ENCODE measurements at places on chromosomes 7 and 10. TPM values are rescaled to one million over a fixed set of nuclear protein-coding genes. Genes with fewer than 3 reads are reported as not detected.
A peak's percentile ranks its signal among the peaks of the same experiment; 100 is the strongest.

Gene OR9A2
- total RNA-seq: not detected

Gene PRPS1L1
- not detected for total RNA-seq

Gene EPHA1
- not detected for total RNA-seq

Gene FAM221A
- total RNA-seq: 9.9 TPM

GRCh38 chr7:45715471-45716352 is 141.5 kb downstream of the ADCY1 start:
- H3K36me3 ChIP-seq: no peaks in the 10 kb centered on the region
- no peaks in the 10 kb centered on the region for H3K4me1 ChIP-seq
- DNase-seq: no peak
- H3K4me3 ChIP-seq: no peak overlapping the region
- no peaks in the 10 kb centered on the region for H3K27me3 ChIP-seq
- no peak overlapping the region for H3K27ac ChIP-seq

- no peak overlapping the region for H3K4me3 ChIP-seq
- no peaks in the 10 kb centered on the region for H3K36me3 ChIP-seq
- peaks cover 24% of the 10 kb centered on the region for H3K27me3 ChIP-seq
- no peaks in the 10 kb centered on the region for H3K4me1 ChIP-seq
These were observed 3.0 kb upstream of the VIPR2 start for GRCh38 chr7:159147687-159148086.

DNA sequence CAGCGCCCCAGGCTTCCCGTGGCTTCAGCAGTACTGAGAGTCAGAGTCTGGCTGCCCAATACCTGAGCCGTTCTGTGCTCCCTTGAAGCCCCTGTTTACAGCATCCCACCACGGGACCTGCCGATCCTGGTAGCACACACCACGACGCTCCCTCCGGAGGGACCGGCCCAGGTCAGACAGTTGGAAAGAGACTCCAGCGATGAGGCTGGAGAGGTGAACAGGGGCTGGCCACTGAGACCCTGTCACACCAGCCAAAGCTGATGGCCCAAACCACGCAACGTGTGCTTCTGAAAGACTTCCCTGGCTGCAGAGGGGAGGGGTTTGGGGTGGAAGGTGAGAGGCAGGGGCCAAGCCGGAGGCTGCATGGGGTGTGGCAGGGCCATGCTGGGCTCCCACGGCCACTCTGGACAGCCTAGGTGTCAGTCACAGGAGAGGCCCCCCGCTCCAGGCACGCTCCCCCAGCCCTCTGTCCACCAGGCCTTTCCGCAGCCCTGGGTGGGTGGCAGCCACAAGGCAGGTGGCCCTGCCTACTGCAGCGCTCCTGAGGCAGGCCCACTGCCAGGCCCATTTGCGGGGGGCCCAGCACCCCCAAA is 140.2 kb upstream of the CHST15 start:
- H3K4me3 ChIP-seq: no peak overlapping the region
- H3K27ac ChIP-seq: no peak overlapping the region
- H3K27me3 ChIP-seq: no peaks in the 10 kb centered on the region
- H3K4me1 ChIP-seq: no peaks in the 10 kb centered on the region
- DNase-seq: no peak
- no peaks in the 10 kb centered on the region for H3K36me3 ChIP-seq

DNA sequence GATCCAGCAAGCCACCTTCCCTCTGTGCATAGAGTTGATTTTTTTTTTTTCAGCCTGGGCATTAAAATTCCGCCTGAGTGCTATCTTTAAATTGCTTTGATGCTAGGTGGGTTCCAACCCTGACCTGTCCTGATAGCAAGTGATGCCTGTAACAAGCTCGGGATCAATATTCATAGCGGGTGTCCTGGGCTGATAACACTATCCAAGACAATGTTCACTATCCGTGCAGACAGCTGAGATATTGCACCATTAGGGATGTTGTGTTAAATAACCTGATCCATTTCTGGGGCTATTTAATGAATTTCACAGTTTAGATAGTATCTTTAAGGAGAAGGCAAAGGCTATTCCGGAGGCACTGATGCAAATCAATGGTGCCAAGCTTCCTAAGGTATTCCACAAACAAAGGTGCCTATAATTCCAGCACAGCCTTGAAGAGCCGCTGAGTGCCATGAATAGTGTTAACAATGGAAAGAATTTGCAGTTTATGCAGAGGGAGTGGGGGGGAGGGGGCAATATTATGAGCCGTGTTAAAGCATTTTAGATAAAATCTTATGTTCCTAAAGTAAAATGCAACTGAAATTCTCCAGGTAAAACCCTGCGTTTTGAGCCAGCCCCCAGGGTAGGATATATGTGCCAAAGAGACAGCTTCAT is 4.2 kb upstream of the NKX1-2 start:
- H3K4me1 ChIP-seq: no peaks in the 10 kb centered on the region
- peaks cover 77% of the 10 kb centered on the region for H3K27me3 ChIP-seq
- no peak overlapping the region for H3K27ac ChIP-seq
- no peak for DNase-seq

- no peak overlapping the region for H3K4me3 ChIP-seq
- DNase-seq: no peak
- no peaks in the 10 kb centered on the region for H3K4me1 ChIP-seq
- H3K27me3 ChIP-seq: no peaks in the 10 kb centered on the region
- H3K36me3 ChIP-seq: no peaks in the 10 kb centered on the region
- no peak overlapping the region for H3K27ac ChIP-seq
These were observed 184.8 kb downstream of the SEMA3A start for GRCh38 chr7:84009782-84010181.

DNA sequence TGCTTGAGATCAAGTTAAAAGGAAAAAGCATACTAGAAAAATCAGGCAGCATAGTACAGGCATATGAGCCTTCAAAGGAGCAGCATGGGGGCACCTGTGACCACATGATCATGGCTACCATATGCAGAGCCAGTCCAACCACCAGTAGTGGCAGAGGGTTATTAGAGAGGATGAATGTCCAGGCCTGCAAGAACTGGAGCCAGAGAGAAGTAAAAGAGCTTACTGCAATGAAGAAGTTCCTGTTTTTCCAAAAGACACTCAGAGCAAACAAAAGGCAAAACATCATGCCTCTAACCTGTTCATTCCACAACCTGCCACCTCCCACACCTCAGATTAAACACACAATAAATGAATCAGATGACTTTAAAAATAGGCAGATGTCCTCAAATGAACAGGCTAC is 99.6 kb upstream of the NAMPT start:
- H3K4me3 ChIP-seq: no peak overlapping the region
- H3K27me3 ChIP-seq: peaks cover 7% of the 10 kb centered on the region
- H3K27ac ChIP-seq: no peak overlapping the region
- peaks cover 17% of the 10 kb centered on the region for H3K4me1 ChIP-seq

GRCh38 chr7:120272261-120272660 is 714 bp upstream of the KCND2 start:
- H3K4me3 ChIP-seq: peak overlapping the region; percentile 54
- H3K4me1 ChIP-seq: peaks cover 8% of the 10 kb centered on the region
- no peak for DNase-seq

GRCh38 chr10:35795131-35795824 is 153.2 kb upstream of the FZD8 start:
- no peak overlapping the region for H3K27ac ChIP-seq
- no peak for DNase-seq
- H3K4me1 ChIP-seq: no peaks in the 10 kb centered on the region
- no peaks in the 10 kb centered on the region for H3K36me3 ChIP-seq
- no peak overlapping the region for H3K4me3 ChIP-seq

DNA sequence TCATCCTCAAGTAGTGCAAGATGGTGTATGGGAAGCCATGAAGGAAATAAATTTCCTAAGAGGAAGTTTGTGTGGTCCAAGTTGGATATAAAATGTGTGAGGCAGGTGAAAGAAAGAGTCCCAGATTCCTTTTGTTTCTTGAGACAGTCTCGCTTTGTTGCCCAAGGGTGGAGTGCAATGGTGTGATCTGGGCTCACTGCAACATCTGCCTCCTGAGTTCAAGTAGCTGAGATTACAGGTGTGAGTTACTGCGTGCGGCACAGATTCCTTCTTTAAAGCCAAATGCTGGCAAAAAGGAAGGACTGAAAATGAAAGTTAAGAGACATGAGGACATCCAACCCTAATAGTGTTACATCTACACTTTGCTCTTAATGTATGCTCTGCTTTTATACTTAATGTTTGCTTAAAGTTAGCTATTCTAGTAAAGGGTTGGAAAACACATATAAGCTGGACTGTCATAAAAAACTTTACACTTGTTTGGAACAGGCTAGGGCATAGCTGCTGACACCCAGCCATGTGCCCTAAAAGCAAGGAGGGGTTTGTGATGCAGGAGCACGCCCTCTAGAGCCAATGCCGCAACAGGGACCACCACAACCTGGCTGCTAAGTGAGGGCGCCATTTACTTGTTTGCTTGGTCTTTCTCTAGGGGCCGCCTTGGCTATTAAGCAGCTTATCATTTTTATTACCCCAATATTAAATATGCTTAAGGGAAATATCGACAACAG is 34.5 kb downstream of the CLEC2L start:
- H3K4me3 ChIP-seq: no peak overlapping the region
- no peak for DNase-seq
- no peaks in the 10 kb centered on the region for H3K36me3 ChIP-seq
- peaks cover 18% of the 10 kb centered on the region for H3K27me3 ChIP-seq
- no peaks in the 10 kb centered on the region for H3K4me1 ChIP-seq

- no peak overlapping the region for H3K4me3 ChIP-seq
- H3K27ac ChIP-seq: no peak overlapping the region
- H3K4me1 ChIP-seq: no peaks in the 10 kb centered on the region
- no peaks in the 10 kb centered on the region for H3K27me3 ChIP-seq
These were observed 44.0 kb downstream of the KLHDC10 start for GRCh38 chr7:130114374-130114773.

DNA sequence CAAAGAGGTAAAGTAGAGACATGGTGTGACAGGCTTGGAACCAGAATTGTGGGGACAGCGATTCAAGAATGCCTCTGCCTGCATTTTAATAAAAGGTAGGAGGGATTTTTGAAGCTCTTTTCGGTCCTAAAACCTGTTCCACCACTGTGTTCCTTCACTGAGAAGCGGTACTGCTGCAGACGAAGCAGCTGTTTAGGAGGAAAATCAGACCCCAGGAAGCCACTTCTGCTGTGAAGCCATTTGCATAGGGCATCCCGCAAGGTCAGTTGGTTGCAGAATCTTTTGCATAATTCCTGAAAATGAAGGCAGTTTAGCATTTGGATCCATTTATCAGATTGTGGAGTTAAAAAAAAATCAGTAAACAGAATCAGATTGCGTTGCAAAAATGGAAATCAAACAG is 183.3 kb upstream of the PRKCQ start:
- no peak for DNase-seq
- no peaks in the 10 kb centered on the region for H3K4me1 ChIP-seq
- peaks cover 25% of the 10 kb centered on the region for H3K27me3 ChIP-seq
- no peak overlapping the region for H3K27ac ChIP-seq
- H3K4me3 ChIP-seq: no peak overlapping the region
- H3K36me3 ChIP-seq: no peaks in the 10 kb centered on the region

All from activated T-helper 1 cell treated with anti-CD3 and anti-CD28 coated beads, Interleukin-12 subunit alpha, Interleukin-12 subunit beta, Interleukin-2, Interleukin-4 antibody, amounts not matched to agents 30 ng/mL and 10 ng/mL and 1 ng/mL, durations not matched to agents 14 hours and 24 hours and 36 hours (primary cell).